T follicular helper cell (primary cell): ENCODE measurements at places on chromosomes 2 and 18.

DNA sequence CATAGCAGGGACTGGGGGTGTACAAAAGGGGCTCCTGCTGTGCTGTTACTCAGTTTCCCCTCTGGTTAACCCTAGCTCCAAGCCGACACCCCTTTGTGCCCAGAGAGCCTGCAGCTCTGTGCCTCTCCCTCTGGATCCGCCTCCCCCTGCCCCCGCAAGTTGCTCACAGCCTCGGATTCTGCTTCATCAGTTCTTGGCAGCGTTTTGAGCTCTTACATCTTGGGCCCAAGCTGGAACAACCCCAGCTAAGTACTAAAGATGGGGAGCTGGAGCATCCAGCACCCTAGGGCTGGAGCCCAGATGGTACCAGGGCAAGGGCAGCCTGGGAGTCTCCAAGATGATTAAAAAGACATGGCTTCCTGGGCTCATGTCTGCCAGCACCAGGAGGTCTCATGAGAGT lies 40.7 kb downstream of the POMC start:
- no peak for DNase-seq

GRCh38 chr2:200877443-200877842 lies 11.4 kb downstream of the PPIL3 start:
- no peak for DNase-seq

GRCh38 chr2:196040218-196040617 lies 28.4 kb downstream of the DNAH7 start:
- DNase-seq, result no peak

DNA sequence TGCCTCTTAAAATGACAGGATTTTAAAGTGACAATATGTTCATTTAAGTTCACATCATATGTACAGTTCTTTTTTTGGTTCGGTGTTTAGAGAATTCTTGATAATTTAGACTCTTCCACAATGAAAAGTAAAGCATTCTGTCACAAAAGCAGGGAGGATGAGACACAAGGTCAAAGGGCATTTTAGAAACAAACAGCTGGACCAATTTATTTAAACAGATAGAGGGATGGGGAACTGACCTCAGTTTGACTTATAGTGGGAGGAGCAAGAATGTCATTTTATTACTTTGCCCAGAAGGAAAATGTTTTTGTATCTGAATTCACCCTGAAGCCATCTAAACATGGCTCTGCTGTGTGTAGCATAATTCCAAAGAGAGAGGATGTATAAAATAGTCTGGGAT lies 128.5 kb downstream of the MEIS1 start:
- no peak for DNase-seq

DNA sequence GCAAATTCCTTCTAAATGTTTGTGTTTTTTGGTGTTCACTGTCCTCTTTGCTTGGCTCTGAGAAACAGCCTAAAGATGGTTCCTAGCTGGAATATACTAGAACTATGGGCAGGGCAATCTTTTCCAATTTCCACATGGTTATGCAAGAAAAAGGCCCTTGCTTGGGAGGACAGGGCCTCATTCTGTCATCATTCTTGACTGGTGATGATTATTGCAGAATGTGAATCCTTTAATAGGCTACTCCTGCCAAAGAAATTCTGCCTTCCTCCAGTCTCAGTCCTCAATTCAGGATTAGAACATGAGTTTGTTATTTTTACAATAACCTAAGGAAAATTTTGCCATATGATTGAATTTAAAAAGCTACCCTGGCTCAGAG lies 218.7 kb downstream of the HNMT start:
- no peak for DNase-seq

DNA sequence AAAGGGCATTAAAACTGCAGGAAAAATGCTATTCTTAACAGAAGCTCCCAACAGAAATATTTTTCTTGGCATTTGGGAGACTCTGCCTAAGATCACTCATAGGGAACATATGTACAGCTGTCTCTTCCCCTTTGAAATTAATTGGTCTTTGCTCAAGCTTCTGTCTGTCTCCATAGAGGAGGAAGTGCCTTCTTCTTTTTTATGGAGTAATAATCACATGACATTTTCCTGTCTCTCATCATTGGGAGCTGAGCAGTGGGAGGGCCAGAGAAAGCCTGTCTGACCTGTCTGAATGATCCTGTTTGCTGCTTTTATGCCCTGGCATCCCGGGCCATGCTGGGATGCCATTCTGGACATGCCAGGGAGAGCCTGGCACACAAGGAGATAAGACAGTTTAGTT lies 145.6 kb downstream of the AQP4 start:
- no peak for DNase-seq

GRCh38 chr18:57087644-57088376 lies 59.1 kb upstream of the BOD1L2 start:
- DNase-seq, result no peak

DNA sequence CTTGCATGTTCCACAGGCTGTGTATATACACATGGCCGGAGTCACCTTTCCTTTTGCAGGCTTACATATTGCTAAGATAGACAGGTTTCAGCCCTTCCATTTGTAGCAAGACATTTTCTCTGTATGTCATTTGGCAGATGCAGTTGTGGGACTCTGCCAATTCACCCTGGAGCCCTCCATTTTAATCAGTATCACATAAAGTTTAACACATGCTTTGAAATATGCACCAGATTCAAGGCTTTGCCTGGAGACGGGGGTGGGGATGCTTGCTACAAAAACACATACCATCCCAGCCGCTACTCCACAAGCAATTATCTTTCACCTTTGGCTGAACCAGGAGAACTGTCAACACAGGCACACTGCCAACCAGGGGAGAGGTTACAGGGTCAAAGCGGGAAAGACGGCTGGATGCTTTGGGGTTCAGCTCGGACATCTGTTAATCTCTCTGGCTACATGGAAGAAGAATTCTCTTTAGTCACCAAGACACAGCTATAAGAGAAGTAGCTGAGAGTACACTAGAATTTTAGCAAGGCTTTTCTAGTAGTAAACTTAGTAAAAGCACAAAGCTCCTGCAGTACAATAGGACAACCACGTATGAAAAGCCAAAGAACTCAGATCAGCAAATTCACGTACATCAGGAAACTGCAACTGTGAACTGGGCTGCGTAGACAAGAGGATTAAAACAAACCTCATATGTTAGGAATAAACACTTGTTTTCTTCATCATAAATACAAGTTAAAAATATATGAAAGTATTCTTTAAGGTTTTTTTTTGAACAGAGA lies 130.9 kb downstream of the EXOC6B start:
- no peak for DNase-seq

DNA sequence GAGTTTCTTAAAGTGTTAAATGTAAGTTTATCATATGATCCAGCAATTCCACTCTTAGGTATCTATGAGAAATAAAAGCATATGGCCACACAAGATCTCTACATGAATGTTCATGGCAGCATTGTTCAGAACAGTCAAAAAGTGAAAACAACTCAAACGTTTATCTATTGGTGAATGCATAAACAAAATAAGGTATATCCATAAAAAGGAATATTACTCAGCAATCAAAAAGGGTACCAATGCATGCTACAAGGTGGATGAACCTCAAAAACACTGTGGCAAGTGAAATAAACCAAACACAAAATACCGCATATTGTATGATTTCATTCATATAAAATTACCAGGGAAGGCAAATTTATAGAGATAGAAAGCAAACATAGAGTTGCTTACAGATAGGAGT lies 337.6 kb downstream of the PIK3C3 start:
- no peak for DNase-seq

- DNase-seq, result no peak
These were observed 145.6 kb downstream of the TGIF1 start for GRCh38 chr18:3595369-3596273.

DNA sequence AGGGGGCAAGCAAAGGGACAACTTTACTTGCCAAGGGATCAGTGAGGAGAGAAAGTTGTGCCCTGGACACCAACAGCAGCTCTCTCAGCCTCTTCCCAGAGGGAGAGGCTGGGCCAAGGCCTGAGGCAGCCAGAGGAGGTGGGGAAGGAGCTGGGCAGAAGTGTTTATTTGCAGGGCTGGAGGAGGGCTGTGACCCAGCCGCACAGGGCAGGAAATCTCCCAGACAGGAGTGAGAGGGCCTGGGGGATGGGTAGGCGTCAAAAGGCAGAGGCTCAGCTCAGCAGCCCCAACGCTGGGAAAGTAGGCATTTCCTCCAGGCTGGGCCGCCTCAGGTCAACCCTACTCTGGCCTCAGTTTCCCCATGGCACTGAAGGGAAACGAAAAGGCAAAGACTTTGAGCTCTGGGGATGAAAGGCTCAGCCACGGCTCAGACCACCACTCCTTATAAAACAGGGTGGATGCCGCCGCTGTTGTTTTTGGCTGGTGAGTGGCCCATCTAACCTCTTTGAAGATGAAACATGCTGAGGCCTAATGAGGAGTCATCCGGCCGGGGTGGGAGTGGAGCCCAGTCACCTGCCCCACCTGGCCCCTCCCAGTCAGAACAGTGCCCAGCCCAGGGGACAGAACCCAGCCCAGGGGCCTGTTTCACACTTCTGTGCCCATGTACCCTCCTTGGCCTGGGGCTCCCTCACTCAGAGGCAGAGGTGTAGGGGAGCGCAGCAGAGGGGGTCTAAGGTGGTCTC lies 21.9 kb upstream of the SEMA4C start:
- DNase-seq, result no peak

- no peak for DNase-seq
These were observed 174.3 kb downstream of the LDLRAD4 start for GRCh38 chr18:13392899-13393298.

- DNase-seq, result no peak
These were observed 33.1 kb upstream of the MBP start for GRCh38 chr18:77165503-77166188.

- no peak for DNase-seq
These were observed 17.1 kb upstream of the POU3F3 start for GRCh38 chr2:104836841-104837240.

DNA sequence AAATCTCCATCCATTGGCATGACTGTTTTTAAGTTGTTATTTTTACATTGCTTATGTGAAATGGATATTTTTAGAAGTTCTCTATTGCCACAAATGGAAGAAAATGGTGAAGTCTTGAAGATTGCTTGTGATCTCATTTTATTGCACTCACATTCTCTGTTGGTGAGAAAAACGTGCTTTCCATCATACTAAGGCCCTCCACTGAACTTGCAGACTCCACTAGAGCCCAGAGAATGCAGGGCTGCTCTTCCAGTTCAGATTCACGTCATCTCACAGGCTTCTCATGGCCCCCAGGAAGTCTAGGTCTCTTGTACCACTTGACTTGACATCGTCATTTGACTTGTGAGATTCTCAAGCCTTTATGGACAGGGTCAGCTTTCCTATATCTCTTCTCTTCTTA lies 254.8 kb upstream of the COPS8 start:
- no peak for DNase-seq

GRCh38 chr2:108396845-108397244 lies 19.1 kb downstream of the SULT1C4 start:
- no peak for DNase-seq

DNA sequence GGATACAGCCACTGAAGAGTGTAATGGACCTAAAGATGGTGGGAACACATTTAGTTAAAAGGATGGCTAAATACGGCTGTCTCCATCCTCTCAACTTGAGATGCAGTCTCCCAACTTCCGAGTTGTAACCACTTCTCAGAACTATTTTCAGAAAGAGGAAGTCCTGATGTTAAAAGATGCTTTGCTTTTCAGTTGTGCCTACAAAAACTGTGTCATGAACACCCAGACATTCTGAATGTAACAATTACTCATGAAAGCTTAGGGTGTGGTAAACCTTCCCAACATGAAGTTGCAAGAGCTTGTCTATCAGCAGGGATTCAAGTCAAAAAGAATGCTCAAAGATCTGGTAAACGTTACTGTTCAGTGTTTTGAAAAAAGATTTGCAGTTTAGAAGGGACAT lies 147.9 kb downstream of the DOCK10 start:
- no peak for DNase-seq

- no peak for DNase-seq
These were observed 12.7 kb downstream of the ABCB11 start for GRCh38 chr2:169018390-169018789.

DNA sequence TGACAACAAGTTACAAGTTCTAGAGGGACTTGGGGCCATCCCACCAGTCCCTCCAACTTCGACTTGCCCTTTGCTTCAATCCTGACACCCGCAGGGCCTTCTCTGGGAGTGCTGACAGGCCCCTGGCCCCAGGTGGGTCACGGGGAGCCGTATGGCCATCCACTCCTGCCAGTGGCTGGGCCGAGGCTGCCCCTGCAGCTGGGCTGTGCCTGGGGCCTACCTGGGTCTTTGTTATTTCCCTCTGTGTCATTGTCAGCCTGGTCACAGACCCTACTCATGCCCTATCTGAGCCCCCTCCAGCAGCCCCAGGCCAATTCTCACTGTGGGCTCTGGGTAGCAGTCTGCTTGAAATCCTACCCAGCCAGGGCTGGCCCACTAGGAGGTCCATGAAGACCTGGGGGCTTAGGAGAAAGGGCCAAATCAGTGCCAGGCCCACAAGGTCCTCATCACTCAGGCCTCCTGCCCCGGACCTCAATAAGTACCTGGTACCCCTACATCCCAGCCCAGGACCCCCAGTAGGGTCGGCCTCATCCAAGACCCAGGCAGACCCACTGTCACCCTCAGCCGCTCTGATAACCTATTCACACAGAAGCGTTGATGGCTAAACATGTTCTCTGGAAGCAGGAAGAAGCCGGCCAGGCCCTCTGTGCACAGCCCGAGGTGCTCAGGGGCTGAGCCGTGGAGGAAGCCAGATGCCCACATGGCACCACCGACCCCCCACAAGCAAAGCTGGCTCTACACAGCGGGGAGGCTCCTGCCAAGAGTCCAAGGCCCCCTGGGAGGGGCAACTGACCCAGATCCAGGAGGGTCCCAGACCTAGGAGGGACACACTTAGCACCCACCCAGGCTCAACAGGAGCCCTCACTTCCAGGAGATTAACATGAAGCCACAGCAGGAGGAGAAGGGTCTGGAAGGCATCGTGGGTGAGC lies 57.7 kb downstream of the BIN1 start:
- DNase-seq, result no peak

DNA sequence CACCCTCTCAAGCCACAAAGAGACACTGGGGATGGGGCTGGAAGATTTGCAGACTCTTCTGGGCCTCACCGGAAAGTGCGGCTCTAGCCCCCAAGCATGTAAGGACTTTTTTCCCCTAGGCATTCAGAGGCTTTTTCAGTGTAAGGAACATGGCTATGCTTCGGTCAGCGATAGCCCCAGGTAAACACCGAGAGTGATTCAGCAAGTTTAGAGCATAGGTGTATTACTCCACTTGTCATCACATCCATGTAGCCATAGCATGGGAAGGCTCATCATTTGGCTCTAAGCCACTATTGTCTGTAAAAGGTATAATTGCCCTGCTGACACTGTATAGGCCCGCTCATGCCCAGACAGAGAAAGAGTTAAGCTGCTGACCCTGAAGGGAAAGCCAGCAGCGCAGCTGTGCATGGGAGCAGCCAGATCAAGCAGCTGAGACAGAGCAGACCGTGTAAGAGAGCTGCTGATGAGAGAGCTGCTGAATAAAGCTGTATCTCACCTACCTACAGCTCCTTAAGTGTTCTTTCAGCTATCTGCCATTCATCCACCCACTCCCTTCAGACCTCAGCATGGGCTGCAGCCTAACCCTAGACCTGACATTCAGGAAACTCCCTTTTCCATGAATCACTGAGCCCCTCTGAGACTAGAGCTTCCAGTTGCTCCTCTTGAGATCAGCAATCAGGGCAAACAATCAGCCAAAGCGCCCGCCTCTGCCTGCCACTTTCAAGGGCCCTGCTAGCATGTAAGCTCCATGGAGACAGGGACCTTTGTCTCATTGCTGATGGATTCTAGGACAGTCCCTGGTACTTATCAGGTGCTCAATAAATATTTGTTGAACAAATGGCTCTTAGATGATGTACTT lies 25.5 kb downstream of the LGALSL start:
- DNase-seq, result no peak
